HTR-8/SVneo (cell line): ENCODE measurements at places on chromosomes 11 and 22.
A peak's percentile ranks its signal among the peaks of the same experiment; 100 is the strongest.

GRCh38 chr11:9001736-9002135, 2.1 kb downstream of the NRIP3 start:
- DNase-seq: peak; percentile 54

- DNase-seq: no peak
Measured at GRCh38 chr11:107619926-107620325, 29.0 kb downstream of the ELMOD1 start.

- peak; percentile 33 for DNase-seq
Measured at GRCh38 chr11:16933756-16934603, 80.2 kb downstream of the PLEKHA7 start.

- no peak for DNase-seq
Measured at GRCh38 chr22:50165436-50166123, 5.0 kb upstream of the PANX2 start.

- DNase-seq: no peak
Measured at GRCh38 chr11:132620423-132620822, 911.9 kb downstream of the OPCML start.

DNA sequence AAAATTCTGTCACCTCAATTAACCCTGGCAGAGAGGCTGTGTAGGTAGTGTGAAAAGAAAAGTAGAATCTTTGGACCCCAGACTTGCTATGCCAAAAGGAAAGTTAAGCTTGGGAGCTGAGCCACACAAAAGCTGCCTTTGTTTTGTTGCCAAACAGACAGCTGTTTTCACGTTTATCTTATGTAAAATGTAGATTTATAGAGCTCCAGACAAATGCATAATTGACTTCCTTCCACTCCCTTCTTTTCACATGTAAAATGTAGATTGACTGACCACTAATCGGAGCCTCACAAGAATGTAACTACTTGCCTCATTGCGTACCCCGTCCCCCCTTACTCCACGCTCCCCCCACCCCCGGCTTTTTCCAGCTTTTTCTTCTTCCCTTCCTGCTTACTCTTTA, 2302.2 kb upstream of the RAG2 start:
- no peak for DNase-seq

- peak; percentile 49 for DNase-seq
Measured at GRCh38 chr22:24208012-24208749, 26.9 kb downstream of the SUSD2 start.

DNA sequence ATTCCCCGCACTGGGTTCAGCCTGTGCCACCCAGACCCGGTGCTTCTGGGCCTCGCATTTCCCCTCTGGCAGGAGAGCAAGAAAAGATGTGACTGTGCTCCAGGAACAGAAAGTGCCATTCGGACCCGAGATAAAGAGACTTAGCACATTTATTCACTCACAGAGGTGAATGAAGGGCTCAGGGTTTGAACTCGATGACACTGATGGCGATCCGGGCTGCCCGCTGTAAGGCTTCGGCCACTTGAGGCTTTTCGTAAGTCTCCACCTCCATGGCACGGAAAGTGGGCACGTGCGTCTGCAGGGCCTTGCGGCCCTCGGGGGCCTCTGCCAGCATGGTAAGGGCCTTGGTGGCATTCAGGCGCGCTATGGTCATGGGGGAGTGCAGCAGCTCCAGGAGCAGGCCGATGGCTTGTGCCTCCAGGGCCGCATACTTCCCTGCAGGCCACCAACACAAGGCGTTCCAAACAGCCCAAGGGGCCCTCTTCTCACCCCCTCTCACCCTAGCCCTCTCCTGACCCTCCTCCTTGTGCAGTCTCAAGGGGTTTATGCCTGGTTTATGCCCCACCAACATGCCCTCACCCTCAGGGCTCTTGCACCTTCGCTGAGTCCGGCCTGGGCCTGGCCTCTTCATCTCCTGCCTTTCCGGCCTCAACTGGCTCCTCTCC, 10.9 kb upstream of the GNAZ start:
- DNase-seq: no peak

DNA sequence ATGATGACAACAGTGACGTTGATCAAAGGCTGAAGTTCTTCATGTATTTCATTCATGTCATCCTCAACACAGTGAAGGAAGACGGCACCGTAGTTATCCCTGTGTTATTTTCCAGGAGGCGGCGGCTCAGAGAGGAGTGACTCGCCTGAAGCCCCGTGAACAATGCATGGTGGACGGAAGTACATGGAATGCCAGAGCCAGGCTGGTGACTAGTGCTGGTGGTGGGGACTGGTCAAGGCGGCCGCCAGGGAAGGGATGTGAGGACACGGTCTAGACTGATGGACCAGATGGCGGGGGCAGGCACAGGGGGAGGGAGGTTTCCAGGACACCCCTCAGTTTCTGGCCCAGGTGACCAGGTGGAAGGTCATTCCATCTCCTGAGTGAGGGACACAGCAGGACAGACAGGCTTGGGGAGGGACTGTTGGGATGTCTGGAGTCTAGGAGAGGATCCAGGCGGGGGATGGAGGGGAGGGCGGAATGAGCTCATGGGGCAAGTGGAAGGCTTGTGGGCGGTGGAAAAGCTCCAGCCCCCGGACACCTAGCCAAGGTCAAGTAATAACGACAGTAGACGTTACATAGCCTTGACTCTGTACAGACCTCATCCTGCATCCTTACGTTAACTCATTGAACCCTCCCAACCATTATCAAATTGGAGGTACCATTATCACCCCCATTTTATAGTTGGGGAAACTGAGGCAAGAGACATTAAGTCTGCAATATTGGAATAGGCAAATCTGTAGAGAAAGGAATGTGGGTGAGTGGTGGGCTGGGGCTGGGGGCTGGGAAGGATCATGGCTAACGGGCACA, 16.0 kb upstream of the PICK1 start:
- no peak for DNase-seq

DNA sequence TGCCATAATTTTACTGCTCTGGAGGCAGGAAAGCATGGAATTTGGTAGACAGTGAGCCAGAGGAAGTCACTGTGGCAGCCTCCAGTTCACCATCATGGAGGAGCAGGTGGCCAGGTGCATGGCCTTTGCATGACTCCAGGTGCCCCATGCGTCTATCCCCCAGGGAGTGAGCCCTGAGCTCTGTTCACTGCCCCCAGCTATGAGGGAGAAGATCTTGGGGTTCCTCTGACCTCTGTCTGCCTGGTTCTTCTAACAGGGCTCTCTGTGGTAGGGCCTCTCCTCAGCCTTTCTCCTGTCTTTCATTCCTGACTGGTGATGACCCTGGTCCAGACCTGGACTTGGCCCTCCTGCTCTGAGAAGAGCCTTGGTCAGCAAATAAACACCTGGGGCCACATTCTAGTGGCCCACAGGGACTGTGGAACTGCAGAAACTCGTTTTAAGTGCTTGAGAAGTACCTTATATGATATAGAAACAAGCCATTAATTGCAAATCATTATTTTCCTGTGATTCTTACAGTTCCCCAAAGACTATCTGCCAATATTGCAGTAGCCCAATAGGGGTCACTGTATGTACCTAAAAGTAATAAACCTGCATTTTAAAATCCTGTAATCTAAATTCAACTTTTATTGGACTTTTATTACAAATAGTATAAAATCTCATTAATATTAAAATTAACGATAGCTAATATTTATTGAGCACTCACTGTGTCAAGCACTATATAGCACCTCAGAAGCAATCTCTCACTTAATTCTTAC, 120.0 kb upstream of the SYT13 start:
- no peak for DNase-seq

GRCh38 chr22:46501701-46502100, 35.7 kb downstream of the CELSR1 start:
- peak; percentile 60 for DNase-seq
